ENCODE measurements at places on chromosomes 2 and 18.

GRCh38 chr18:3040881-3041280 lies 27.9 kb upstream of the LPIN2 start:
- DNase-seq: no peak

DNA sequence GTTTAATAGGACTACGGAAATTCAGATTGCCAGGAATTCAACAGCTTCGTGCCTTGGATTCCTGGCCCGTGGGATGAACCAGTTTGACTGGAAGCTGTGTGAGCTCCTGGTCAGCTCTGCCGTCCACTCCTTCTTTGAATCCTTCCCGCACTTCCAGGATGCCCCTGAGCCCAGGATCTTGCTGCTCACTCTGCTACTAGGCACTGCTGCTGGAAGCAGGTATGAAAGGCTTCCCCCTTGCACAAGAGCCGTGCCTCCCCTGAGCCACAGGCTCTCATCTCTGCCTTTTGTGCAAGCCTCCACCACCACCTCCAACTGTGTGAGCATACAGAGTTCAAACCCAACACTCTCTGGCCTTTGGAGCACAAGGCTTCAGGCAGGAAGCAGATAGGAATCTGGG lies 34.9 kb downstream of the EN1 start:
- DNase-seq: no peak

GRCh38 chr18:49431165-49431962 lies 29.1 kb downstream of the DYM start:
- DNase-seq: no peak

- DNase-seq: peak; percentile 51
Observed at GRCh38 chr2:238513346-238513745, 86.6 kb downstream of the ASB1 start.

DNA sequence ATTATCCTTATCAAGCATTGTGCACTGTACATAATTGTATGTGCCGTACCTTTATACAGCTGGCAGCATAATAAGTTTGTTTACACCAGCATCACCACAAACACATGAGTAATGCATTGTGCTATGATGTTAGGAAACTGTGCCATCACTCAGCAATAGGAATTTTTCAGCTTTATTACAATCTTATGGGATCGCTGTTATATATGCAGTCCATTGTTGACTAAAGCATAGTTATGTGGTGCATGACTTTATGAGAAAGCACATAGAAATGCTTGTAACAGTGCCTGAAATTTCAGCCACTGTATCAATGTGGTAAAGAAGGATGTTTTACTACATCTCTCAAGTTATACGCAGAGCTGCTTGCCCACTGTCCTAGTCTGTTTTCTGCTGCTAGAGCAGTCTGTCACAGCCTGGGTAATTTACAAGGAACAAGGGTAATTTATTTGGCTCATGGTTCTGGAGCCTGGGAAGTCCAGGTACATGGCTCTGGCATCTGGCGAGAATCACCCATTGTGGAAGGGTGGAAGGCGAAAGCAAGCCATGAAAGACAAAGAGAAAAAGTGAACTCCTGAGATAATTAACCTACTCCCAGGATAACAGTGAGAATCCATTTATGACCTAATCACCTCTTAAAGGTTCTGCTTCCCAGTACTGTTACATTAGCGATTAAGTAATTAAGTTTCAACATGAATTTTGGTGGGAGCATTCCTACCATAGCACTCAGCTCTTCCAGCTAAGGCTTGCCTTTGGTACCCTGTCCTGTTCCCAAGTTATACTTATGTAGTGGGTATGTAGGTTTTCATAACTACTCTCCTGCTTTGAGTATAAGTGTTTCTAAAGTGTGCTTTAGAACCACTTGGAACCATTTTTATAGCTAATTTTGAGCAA lies 4.6 kb downstream of the MAP3K20 start:
- no peak for DNase-seq

All from activated naive CD8-positive, alpha-beta T cell treated with anti-CD3 and anti-CD28 coated beads, Interleukin-2, amount 50 U/mL, for 24 hours (primary cell).